NCI-H1417 treated with DMSO at 0.1 percent for 48 hours (cell line): ENCODE measurements at places on chromosomes 12 and 14.

- no peak for DNase-seq
Observed at GRCh38 chr12:116006141-116006540, 271.4 kb downstream of the MED13L start.

DNA sequence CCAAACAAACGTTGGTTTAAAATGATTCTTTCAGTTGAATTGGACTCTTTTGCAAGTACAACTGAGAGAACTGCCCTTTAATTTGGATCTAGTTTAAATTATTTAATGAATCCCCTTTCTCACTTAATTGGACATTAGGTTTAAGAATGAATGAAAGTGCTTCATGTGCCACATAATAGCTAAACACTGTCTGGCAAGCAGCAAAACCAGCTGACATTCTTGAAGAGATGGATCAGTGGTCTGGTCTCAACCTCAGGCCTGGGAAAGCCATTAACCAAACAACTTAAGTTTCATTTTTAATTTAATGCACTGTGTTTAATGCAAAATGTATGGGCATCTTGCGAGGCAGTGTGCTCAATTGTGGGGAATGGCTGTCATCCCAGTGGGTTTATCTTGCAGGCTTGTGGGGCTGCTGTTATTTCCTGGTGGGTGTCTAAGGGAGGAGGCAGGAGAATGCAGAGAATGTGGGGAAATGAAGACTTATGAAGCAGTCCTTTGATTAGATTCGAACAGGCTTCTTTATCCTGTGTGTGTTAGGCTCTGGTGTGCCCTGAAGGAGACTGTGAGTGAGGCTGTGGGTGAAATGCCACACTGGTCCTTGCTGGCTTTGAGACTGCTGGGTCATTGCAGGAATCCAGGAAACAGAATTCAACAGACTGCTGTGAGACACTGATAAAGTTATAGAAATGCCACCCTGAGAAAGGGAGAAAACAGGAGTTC lies 144.1 kb upstream of the PELI2 start:
- DNase-seq: no peak

DNA sequence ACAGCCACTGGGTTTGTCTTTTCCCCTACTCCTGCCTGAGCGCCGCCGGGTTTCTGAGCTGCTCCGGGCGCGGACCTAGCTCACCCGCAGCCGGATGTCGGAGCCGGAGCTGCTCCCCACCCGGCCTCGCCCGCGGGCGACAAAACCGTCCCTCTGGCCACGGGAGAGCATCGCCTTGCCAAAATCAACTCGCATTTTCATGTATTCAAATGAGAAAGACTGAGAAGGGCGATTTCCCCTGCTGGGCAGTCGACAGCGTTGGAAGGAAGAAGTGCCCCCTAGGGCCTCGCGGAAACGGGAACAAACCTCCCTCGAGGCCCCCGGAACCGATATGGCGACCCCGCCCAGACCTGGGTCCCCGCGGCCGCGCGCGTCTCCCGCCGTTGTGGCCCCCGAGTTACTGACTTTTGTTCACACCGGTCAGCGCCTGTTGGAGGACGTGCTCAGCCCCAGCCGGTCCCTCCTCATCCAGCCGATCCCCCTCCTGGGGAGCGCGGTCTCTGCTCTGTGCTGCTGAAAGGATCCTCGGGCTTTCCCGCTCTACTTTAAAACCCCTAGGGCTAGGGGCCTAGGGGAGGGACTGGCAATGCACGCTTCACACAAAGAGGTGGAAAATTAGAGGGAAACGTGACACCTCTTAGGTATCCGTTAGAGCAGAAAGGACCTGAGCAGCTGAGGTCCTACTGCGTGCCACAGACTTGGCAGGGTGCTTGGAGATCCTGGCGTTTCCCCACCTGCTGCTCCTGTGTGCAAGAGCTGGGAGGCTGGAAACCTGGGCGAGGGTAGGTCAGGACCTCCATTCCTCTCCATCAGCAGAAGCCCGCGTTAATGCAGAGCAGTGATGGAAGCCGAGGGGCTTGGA lies 4.3 kb downstream of the TTC6 start:
- peak; percentile 76 for DNase-seq

- no peak for DNase-seq
Observed at GRCh38 chr12:54368025-54368708, 3.9 kb upstream of the GPR84 start.

DNA sequence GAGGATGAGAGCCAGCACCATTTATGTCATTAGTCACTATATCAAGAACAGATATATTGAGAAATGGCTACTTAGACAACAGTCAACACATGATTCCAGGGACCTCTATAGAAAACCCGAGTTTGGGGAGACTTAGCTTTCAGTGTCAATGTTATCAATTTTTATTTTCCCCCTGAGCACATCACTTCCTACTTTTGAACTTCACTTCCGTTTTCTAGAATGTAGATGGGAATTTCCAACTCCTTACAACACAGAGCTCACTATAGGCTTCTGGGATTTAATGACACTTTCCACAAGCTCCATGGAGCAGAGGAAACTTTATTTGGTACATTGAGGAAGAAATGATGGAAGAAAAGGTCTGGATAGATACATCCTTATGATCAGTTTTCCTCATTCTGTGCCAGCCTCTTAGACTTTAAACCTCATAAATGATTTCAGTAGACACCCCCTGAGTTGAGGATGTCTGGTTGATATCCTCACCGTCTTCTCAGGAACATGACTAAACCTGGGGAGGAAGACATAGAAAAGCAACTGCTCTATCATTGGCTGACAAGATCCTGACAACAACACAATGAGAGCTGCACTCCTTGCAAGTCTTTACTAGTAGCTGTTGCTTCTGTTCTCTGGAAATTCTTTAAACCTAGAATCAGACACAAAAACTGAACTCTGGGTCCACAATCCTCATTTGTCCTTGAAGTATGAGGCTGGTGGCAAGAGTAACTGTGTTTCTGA lies 449.4 kb upstream of the OR4E1 start:
- no peak for DNase-seq

DNA sequence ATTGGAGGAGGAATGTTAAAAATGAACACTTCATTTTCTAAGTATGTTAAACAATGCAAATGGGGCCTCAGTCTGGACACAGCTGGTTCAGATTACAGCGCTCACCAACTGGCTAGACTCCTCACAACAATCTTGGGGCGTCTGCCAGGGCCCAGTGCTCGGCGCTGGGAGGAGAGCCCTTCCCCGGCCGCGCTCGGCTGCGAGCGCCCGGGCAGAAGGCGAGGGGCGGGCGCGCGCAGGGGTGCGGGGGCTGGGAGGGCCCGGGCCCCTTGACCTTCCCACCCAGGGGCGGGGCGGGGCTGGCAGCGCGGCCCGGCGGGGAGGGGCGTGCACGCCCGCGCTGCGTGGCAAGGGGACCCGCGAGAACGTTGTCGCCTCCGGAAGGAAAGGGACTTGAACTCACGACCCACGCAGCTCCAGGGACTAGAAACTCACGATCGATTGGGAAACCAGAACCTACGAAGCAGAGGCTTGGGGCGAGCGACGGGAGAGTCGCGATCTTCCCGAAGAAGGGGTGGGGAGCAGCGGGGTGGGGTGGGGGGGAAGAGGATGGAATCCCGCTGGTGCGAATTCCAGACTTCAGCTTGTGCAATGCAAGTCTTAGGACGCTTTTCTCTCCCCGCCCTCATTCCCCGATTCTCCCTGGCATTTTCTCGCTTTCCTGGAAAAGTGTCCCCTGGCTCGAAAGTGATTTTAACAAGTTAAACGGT lies at the start of gene FBLN5:
FBLN5 (minus strand) TSS at position 220 of the 710 bp plus-strand sequence. CDS start 465 bp downstream, outside the sequence.
- no peak for DNase-seq

DNA sequence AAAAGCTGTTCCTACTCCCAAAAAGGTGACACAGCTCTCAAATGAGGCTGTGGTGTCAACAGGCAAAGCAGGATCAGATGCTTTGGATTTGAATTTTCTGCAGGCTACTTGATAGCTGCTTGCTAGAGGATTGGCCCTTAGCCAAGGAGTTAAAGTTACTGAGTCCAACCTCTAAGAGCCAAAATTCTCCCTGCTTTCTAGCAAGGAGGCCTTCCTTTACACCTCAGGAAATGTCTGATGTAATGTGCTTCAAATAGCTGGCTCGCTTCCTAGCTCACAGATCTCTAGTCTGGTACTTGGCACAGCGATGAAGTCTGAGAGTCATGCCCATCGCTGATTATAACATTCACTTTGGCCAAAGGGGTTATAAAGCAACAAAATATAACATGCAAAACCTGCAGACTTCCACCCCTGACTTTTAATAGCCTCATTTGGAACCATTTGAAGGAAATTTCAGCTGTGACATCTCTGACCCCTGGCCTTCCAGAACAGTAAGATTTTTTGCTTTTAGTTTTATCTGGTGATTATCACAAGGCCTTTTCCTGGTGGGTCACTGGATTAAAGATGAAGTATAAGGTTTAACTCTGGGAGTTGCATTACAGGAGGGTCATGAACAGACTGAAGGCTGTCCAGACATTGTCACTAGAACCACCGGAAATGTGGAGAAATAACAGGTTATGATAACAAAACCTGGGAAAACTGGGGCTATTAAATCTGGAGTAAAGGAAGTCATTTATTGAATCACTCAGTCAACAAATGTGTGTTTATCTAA lies 189.7 kb downstream of the EPS8 start:
- DNase-seq: no peak
